ENCODE measurements at places on chromosomes 13 and 19. TPM values are rescaled to one million over a fixed set of nuclear protein-coding genes. Genes with fewer than 3 reads are reported as not detected.
A peak's percentile ranks its signal among the peaks of the same experiment; 100 is the strongest.

GRCh38 chr19:2333027-2333806 lies 4.7 kb downstream of the SPPL2B start:
- peak; percentile 45 for DNase-seq

CD70 gene
- not detected for total RNA-seq

- DNase-seq = peak; percentile 35
Observed at GRCh38 chr13:112892426-112893206, 76.4 kb upstream of the MCF2L start.

- no peak for DNase-seq
Observed at GRCh38 chr19:15464394-15465385, at the start of gene RASAL3. Gene RASAL3 (minus strand): TSS chr19:15464544. CDS start chr19:15464358, 186 bp downstream.

DNA sequence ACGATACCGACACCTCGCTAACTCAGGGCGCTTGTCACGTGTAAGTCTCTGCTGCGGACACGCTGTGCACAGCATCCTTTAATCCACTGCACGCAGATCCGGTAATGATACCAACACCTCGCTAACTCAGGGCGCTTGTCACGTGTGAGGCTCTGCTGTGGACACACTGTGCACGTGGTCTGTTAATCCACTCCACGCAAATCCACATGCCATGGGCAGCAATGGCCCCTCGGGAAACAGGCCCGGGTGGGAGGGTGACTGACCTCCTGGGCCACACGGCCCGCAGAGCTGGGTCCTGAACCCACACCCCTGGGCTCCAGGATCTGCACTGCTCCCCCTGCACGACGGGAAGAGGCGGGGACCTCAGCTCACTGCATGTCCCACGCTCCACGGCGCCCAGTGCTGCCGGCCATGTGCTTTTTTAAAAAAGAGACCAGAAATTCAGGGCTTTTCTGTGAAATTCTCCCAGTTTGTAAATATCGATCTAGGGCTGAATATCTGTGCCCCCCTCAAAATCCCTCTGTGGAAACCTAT lies 16.1 kb downstream of the SHC2 start:
- DNase-seq = no peak

F2RL3 gene
- 0.27 TPM for total RNA-seq

DNA sequence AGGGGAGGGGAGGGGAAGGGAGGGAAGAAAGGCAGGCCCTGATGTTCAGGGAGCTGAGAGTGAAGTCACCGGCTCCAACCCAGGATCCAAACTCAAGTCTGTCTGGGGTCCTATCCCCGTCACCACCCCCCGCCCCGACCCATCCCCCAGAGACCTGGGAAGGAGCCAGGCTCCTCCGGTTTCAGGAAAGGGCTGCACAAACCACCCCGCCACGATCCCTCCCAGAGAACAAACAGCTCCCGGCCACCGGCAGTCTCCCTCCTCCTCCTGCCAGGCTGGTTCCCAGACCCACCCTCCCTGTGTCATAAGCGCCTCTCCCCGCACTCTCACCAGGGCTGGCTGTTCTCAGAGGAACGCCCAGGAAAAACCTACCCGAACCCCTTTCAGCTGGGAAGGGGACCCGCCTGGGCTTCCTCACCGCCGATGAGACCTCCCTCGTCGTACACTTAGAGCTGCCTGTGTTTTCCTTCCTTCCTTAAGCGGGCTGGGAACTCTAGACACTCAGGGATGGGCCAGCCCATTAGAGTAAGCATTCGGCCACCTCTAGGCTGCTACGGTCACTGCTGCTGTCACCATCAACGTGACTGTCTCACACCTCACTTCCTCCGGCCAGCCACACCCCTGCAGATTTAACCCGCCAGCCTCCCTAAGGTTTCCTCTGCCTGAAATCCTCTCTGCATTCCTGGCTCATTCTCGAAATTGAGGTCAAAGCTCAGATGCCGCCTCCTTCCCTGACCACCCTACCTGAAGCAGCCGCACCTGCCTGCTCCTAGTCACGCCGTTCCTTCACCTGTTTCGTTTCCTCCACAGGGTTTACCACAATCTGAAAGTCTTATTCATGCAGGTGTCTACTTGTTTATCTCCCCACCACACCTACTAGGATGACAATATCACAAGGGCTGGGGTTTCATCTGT lies 6.3 kb upstream of the RDH13 start:
- DNase-seq = no peak

- no peak for DNase-seq
Observed at GRCh38 chr13:20399961-20400360, 125.7 kb downstream of the CRYL1 start.

- no peak for DNase-seq
Observed at GRCh38 chr13:41354416-41354815, 43.3 kb downstream of the NAA16 start.

ZNF562 gene
- 21.7 TPM for total RNA-seq
